Cardiac muscle cell (in vitro differentiated cells and primary cell): ENCODE measurements at places on chromosomes 12 and 14.

- DNase-seq: no peak
These were observed 245.4 kb downstream of the DIO2 start for GRCh38 chr14:79965896-79966295.

GRCh38 chr12:3473844-3474243 lies 17.2 kb upstream of the PRMT8 start:
- DNase-seq: no peak

DNA sequence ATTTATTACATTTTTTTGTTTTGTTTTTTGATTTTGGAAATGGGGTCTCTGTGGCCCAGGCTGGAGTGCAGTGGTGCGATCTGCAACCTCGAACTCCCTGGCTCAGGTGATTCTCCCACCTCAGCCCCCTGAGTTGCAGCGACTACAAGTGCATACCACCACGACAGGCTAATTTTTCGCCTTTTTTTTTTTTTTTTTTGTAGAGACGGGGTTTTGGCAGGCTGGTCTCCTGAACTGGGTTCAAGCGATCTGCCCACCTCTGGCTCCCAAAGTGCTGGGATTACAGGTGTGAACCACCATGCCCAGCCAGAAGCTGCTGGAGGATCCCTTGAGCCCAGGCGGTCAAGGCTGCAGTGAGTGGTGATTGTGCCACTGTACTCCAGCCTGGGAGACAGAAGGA lies 2.3 kb downstream of the MON2 start:
- no peak for DNase-seq

GRCh38 chr14:76237349-76237990 lies 85.7 kb downstream of the GPATCH2L start:
- DNase-seq: no peak

DNA sequence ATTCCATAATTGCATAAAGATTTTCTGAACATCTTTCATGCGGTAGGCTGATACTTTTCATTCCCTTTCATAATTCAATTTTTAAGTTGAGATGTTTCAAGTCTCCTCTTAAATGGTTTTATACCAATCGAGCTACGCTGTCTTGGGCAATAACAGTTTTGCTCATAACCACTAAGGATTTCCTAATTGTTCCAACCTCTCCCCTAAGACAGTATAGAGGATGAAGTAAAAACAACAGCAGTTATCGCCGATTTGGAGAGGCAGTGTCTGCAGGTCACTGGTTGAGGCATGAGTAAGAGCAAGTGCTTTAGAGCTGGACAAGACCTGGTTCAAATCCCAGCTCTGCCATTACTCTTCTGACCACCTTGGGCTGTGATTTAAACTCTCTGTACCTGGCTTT lies 6.9 kb upstream of the MED13L start:
- no peak for DNase-seq

- no peak for DNase-seq
These were observed 134.0 kb upstream of the CPSF6 start for GRCh38 chr12:69105101-69105962.

DNA sequence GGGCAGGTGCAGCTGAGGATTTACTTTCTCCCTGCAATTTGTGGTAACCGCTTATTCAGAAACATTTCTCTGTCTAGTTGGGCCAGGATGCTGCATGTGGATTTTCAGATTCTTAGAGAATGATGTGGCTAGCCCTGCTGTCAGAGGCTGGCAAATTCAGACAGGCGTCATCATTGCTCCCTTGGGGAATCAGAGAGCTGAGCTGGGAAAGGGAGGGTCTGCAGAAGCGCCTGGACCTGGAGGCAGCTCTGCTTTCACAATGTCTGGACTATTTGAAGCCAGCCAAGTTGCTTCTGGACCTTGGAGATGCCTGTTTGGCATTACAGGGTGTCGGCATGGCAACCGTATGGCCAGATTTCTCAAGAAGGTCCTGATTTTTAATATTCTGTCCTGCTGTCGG lies 3.4 kb downstream of the GALNT16 start:
- DNase-seq: no peak

GRCh38 chr14:33736979-33737378 lies 213.9 kb downstream of the EGLN3 start:
- DNase-seq: no peak

DNA sequence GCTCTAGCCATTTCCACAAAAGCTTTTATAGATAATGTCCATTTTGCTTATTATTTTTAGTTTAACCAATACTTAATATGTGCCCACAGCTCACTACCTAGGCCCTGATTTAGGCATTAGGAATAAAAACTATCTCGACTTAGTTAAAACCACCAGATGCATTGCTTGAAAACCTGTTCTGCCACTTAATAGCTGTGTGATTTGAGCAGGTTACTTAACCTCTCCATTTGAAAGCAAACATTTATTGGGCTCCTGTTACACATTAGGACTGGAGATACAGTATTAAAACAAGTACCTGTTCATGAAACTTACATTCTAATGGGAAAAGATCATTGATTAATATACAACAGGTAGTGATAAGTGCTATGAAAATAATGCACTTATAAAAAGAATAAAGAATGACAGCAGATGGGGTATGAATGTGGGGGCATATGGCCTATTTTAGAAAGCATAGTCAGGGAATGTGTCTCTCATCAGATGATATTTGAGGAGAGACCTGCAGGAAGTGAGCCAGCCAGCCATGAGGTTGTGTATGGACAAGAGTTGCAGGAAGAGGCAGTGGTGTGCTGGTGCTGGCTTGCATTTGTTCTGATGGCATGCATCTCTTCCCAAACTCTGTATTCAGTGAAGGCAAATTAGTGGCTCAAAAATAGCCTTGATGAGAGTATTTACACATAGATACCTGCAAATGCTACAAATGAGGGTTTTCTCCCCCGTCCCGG lies 34.3 kb downstream of the NOPCHAP1 start:
- DNase-seq: no peak

- DNase-seq: no peak
These were observed 32.8 kb downstream of the CCDC91 start for GRCh38 chr12:28223025-28223554.

DNA sequence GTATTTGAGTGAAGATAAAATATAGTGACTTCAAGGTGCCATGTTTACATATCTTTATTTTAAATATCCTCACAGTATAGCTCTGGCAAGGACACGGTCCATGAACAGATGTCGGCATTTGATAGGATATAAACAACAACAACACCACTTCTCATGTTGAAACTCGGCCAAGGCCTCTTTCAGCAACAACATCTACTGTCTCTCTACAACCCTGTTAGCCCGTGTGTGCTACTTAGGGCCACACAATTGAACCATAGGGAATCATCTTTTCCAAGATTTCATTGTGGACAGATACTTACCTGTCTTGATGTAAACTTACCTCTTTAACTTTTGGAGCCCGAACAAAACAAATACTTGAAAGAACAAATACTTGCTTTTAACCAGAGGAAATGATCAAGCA lies 168.7 kb upstream of the SSTR1 start:
- no peak for DNase-seq
